ENCODE measurements at places on chromosomes 1 and 21. TPM values are rescaled to one million over a fixed set of nuclear protein-coding genes. Genes with fewer than 3 reads are reported as not detected.

GRCh38 chr1:97145321-97145956 lies 423.9 kb downstream of the PTBP2 start:
- DNase-seq = no peak

DNA sequence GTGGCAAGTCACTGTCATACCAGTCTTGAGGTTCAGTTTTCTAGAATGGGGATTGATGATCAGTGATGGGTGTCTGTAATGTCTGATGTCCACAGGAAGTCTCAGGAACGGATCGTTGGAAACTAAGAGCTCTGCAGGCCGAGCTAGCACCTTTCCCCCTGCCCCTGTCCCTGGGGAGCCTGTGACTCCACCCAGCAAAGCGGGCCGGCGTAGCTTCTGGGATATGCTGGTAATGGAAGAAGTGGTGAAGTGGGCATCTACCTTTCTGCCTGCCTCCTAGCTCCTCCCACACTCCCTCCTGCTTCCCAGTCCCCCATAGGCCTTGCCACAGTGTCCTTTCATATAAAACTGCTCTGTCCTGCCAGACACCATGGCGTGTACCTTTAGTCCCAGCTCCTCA lies 13.4 kb downstream of the HYI start:
- no peak for DNase-seq

DNA sequence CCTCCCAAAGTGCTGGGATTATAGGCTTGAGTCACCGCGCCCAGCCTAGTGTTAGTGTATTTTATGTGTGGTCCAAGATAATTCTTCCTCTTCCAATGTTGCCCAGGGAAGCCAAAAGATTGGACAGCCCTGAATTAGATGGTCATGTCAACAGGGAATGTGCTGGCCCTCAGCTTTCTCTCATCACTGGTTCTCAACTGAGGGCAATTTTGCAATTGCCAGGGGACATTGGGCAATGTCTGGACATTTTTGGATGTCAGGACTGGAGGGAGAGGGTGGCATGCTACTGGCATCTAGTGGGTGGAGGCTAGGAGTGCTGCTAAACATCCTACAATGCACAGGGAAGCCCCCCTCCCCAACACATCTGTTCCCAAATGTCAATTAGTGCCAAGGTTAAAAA lies 95.0 kb downstream of the LAMC2 start:
- DNase-seq = no peak

DNA sequence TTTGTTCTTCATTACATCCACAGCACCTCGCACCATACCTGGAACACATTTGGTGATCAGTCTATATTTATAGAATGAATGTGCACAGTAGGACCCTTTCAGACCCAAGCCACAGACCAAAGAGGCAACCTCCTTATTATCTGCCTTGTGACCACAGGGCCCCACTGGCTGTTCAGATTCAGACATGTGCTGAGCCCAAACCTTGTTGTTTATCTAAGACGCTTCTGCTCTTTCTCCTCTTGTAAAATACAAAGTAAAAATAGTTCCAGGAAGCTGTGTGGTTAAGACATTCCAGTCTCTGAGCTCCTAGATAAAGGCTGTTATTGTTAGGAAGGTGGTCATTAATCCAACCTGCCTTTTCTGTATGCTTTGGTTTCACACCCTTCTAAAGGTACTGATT lies 3.6 kb upstream of the SCMH1 start:
- DNase-seq = no peak

DNA sequence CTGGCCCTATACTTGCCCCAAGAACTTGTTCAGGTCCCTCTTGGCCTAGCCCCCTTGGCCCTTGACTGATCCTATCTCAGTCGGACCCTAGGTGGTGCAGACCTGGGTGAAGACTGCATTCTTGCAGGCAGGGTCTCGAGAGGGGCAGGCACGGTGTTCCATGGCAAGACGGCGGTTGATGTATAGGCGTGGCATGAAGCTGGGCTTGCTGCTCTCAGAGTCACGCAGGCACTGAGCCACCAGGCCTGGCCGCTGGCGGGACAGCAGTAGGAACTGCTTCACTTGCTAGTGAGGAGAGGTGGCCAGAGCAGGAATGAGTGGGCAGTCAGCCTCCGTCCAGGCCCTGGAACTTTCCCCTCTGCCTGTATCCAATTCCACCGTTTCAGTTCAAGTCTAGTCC lies 3.8 kb downstream of the HECTD3 start:
- DNase-seq = no peak

DNA sequence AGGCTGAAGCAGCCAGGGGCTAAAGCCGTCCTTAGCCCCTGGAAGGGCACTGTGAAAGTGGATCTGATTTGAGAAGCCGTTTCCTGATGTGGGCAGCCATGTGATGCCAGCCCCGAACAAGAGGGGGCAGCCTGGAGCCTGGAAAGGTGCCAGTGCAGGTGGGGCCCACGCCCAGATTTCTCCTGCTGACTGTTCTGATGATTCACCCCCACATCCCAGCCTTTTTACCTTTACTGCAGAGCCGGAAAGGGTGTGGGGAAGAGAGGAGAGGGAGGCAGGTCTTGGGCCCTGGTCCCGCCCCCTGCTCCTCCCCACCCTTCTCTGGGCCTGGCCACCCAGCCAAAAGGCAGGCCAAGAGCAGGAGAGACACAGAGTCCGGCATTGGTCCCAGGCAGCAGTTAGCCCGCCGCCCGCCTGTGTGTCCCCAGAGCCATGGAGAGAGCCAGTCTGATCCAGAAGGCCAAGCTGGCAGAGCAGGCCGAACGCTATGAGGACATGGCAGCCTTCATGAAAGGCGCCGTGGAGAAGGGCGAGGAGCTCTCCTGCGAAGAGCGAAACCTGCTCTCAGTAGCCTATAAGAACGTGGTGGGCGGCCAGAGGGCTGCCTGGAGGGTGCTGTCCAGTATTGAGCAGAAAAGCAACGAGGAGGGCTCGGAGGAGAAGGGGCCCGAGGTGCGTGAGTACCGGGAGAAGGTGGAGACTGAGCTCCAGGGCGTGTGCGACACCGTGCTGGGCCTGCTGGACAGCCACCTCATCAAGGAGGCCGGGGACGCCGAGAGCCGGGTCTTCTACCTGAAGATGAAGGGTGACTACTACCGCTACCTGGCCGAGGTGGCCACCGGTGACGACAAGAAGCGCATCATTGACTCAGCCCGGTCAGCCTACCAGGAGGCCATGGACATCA lies at the start of gene SFN:
Gene SFN (plus strand): TSS at position 369 of the 904 bp plus-strand sequence. CDS start 64 bp downstream, at position 433.
- no peak for DNase-seq

DNA sequence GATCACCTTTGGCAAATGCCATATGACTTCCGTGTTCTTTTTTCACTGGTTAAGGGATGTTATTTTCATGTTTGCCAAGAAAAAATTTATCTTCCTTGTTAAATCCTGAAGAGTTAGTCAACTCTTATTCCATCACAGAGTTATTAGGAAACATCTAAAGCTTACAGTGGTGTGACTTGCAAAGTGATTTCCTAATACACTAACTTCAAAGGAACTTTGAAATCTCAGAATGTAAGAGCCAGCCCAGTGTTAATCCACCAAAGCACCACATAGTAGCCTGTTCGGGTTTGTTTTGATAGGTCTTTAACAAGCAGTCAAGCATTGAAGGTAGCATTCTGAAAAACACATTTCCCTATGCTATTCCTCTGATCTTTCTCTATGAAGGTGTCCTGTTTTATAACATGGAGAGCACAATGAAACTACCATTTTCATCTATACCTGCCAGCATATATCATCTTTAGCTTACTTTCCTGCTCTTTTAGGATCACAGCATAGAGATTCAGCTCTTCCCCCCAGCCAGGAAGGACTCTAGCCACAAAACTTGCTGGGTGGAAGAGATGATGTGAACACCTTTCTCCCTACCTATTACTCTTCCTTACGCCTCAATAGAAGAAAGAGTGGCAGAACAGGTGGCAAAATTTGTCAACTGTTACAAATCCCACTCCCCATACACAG lies 82.4 kb upstream of the MAGI3 start:
- DNase-seq = no peak

DNA sequence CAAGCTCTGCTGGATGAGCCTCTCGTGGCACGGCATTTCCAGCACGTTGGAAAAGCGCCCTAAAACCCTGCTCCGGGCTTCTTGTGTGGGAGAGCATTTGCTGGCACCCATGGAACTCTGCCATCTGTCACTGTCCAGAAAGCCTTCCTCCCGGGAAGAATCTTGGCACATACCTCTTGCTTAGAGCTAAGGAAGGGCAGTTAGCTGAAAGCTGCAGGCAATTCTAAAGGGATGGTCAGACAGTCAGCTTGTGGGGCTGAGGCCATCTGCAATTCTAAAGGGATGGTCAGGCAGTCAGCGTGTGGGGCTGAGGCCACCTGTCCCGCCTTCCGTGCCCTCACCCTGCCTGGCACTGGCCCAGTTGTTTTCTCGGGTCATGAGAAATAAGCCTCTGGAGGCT lies 139.0 kb upstream of the TMEM51 start:
- no peak for DNase-seq

DNA sequence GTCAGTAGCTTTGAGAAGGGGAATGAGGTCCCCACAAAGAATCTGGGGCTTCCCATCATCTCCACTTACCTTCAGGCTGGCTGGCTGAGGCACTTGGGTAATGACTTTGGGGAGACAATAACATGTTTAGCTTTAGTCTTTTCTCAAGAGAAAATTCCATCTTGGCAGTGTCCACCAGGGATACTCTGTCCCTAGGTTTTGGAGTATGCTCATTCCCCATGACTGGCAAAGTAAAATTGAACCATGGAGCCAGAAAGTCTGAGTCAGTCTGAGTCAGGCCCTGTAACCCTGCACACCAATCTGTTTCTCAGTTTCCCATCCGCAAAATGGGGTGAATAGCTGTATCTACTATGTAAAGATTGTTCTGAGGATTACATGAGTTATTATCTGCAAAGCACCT lies 28.2 kb downstream of the RUNX1 start:
- no peak for DNase-seq

DNA sequence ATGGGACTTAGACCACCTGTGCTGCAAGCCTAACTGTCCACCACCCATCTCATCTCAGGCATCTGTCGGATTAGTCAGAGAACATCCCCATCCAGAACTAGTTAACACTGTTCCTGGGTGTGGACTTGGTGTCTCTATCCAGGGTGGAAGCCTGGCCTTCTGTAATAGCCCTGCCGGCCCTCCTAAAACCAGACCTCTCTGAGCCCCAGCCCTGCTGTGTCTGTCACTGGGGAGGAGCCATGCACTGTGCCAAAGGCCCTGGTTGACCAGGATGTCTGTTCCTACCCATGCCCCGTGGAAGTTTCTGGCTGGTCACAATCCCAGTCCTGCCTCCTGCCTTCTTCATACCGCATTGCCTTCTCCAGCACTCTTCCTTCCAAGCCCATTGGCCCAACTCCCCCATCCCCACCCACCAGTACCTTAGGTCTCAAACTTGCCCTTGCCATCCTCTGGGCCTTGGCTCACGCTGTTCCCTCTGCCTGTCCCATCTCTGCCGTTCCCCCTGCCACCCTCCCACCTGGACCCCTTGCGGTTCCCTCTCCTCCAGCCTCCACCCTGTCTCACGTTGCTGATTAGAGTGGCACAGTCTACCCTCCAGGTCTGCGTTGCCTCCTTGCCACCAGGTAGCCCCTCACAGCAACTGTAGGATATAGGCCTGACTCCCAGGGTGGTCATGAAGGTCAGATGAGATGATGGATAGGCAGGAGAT lies 105.6 kb downstream of the EPHB2 start:
- no peak for DNase-seq

- DNase-seq = no peak
Measured at GRCh38 chr1:204880906-204881305, 10.2 kb downstream of the NFASC start.

DNA sequence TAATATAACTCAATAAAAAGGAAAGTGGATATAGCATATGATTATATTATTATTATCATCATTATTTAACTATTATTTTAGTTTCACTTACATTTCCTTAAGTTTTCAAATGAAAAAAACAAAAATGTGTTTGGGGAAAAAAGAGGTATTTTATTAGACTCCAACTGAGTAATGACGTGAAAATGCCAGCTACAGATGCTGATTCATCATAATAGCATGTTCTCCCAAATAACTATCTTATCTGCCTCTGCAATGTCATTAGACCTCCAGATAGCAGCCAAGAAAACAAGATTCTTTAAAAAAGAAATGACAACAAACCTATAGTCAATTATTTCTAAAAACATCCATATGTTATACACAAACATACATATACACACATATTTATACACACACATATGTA lies 1071.9 kb upstream of the TMPRSS15 start:
- no peak for DNase-seq

DNA sequence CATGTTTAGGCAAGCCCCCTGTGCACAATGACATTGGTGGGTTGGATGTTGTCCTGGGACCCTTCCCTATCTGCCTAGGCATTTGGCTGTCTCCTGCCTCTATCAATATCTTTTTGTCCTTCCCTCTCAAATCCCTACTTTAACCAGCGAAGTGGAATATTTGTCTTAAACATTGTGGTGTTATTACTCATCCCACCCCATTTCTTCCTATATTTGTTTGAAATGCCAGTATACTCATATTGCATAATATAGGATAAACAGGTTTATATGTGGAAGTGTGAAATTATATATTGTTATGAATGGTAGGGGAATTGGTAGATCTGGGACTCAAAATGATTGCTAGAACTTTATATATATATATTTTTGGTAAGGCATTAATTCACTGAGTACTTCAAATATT lies 80.0 kb downstream of the ADGRL2 start:
- DNase-seq = no peak

DNA sequence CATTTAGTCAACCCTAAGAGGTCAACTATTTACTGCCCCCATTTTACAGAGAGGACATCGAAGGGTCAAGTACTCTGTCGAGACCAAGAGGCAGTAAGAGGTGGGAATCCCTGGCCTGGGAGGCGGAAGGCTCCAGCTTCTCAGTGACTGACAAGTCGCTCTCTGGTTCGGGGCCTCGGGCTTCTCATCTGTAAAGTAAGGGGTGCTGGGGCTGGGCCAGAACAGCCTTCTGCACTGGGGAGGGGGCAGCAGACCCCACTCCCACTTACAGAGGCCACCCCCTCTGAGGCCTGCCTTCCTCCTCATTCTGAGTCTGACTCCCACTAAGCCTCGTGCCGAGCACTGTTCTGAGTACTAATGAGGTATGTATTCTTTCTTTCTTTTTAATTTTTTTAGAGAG lies 17.0 kb upstream of the IFNLR1 start:
- no peak for DNase-seq

DNA sequence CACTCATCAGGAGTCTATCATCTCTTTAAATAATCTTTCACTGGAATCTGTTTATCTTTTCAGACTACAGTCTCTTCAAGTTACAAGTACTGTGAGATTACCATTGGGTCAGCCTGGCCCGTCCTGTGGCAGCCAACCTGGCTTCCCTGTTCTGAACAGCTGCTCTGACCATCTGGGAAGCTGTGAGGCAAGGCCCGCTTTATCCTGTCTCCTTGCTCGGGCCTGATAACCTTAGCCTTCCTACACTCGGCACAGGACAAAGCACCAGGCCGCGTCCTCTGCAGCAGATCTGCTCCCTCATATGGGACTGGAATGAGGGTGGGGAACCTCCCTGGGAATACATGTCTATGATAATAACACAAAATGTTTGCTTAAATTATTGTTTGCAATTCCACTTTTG lies 113.3 kb downstream of the PTPN14 start:
- no peak for DNase-seq

Gene VWA5B1
- polyA plus RNA-seq = 0.05 TPM

Gene ELOVL1
- polyA plus RNA-seq = 44.8 TPM

Gene PGLYRP3
- polyA plus RNA-seq = 0.94 TPM
